Stimulated activated CD4-positive, alpha-beta T cell treated with anti-CD3 and anti-CD28 coated beads, Interleukin-4, amount 100 ng/mL, for 48 hours (primary cell): ENCODE measurements at places on chromosomes 2 and 18.

- DNase-seq = no peak
Observed at GRCh38 chr2:96176661-96177060, 31.4 kb upstream of the DUSP2 start.

DNA sequence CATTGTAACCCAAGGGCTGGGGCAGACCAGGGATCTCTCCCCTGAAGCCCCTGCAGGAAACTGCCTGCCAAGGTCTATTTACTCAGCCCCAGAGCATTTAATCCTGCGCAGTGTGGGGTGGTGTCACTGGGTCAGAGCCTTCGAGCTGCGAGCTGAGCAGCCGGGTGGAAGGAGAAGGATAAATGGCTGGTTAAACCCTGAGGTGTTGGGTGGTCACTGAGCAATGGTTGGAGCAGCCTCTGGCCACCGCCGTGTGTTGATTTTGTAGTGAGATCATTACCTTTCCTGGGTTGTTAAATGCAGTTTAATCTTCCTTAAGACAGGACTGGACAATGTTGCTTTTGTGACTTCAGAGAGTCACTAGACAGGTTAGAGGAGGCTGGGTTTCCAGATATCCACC is 98.1 kb downstream of the SETBP1 start:
- no peak for DNase-seq

DNA sequence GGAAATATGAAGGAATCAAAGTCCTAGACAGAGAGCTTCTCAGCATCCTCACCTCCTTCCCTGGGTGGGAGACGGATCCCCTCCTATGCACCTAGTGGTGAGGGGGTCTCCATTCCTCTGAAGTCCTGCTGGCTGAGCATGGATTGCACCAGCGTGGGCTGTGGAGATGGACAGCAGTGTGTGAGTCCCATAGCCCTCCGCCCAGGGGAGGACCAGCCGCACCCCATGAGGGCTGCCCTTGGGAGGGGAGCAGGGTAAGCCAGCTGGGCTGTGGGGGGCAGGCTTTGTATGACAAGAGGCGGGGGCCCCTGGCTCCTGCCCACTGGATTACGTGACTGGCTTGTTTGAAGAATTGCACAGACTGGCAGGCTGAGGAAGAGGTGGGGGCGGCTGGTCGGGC is 768.2 kb downstream of the GALR1 start:
- DNase-seq = no peak

DNA sequence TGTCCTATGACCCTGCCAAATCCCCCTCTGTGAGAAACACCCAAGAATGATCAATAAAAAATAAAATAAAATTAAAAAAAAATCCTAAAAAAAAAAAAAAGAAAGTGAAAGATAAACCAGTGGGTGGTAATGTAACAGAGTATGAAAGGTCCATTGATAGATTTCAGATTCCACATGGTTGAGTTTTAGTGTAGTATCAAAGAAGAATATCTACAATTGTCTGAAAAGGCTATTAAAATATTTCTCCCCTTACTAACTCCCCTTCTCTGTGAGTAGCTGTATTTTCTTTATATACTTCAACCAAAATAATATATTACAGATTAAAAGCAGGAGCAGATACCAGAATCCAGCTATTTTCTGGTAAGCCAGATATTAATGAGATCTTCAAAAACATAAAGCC is 92.8 kb downstream of the SPRED2 start:
- DNase-seq = no peak

DNA sequence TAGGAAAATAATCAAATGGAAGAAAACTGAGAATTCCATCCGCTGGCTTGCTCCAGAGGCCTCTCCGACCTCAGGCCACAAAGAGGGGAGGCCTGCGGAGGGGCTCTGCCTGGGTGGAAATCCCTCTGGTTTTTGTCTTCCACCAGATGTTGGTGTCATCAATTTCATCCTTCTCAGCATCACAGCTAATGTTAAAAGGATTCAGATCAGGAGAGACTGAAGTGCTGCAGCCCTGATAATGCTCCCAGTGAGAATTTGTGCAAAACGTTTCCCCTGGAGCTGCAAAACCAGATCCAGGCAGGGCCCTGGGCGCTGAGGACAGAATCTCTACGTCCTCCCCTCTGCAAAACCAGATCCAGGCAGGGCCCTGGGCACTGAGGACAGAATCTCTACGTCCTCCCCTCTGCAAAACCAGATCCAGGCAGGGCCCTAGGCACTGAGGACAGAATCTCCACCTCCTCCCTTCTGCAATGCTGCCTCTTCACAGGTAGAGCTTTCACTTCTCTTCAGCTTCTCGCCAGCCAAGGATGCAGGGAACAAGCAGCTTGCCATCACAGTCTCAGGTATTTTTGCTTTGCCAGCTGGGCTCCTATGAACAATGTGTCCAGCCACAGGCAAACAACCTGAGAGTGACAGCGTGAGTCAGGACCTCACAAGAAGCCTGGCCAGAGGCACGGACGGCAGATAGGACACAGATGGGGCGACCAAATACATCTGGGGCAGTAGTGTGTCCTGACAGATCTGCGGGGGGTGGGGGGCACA is 81.2 kb downstream of the TMEM18 start:
- no peak for DNase-seq

DNA sequence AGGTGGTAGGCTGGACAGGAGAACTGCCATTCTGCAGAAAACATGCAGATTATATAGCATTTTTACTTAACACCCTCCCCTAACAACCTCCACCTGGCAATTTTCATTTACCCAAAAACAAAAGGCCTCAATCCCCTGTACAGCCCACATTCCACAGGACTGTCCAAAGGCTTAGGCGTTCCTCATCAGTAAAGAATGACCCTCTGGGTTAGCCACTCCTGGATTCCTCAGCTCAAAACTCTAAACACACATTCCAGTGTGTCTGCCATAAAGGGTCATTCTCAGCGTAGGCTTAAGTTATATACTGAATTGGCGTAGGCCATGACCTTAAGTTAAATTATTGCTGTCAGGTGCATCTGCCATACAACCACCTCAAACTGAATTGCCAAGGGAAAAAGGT is 261.8 kb upstream of the CHAC2 start:
- no peak for DNase-seq

DNA sequence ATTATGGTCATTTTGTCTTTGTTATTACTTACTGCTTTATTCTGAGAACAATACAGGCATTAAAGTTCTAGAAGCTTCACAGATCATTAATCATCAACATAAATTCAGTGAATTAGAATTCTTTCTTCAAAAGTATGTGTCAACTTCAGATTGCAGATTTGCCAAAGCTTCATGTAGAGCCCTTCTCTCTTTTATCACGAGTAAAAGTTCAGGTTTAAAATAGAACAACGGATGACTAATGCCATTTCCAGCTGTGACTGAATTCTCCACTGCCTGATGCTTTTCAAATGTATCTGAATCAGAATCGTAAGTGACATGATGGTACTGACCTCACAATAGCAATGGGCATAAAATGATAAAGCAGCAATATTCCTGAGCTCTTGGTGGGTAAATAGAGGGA is 116.0 kb downstream of the ABCA12 start:
- DNase-seq = no peak

GRCh38 chr2:137721733-137722132 is 242.5 kb upstream of the HNMT start:
- DNase-seq = no peak
